ENCODE measurements at places on chromosomes 1 and 21.

DNA sequence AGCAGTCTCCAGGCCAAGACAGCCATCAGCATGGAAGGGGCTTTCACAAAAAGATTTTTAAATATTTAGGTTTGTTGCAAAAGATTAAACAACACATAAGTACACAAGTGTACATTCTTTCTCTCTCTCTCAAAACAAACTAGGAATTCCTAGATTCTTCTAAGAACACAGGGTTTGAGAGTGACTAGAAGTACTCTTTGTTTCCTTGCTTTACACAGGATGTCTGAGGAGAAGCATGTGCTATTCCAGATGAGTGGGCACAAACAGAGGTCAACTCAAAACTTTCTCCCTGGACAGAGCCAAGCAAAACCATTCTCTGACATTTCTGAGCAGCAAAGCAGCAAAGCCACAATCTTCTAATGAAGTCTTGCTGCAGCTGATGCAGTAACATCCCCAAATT, 210.6 kb upstream of the HOOK1 start:
- no peak for DNase-seq

GRCh38 chr1:47617381-47618221, 179.8 kb downstream of the FOXD2 start:
- no peak for DNase-seq

DNA sequence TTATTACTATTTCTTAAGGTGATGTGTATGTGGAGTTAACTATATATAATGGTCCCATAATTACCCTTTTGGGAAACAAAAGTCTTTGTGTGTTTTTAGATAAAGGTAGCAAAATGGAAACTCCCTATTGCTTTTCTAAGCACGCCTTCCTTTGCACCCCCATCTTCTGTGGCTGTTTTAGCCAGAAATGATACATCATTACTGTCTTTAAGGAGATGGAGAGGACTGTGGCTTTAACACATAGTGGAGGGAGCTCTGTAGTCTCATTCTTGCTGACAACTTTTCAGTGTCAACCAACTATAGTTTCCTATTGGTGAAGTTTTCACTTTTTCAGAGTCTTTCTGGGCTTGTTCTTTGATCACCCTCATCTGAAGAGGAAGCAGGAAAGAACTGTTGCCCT, 1.0 kb downstream of the APOBEC4 start:
- DNase-seq = no peak

GRCh38 chr21:34009193-34009592, 64.2 kb upstream of the MRPS6 start:
- no peak for DNase-seq

GRCh38 chr21:31577271-31577670, 82.2 kb upstream of the SOD1 start:
- DNase-seq = no peak
